ENCODE measurements at places on chromosomes 11 and 22.

GRCh38 chr11:117554601-117555333 lies 227.1 kb downstream of the CEP164 start:
- no peak for DNase-seq

DNA sequence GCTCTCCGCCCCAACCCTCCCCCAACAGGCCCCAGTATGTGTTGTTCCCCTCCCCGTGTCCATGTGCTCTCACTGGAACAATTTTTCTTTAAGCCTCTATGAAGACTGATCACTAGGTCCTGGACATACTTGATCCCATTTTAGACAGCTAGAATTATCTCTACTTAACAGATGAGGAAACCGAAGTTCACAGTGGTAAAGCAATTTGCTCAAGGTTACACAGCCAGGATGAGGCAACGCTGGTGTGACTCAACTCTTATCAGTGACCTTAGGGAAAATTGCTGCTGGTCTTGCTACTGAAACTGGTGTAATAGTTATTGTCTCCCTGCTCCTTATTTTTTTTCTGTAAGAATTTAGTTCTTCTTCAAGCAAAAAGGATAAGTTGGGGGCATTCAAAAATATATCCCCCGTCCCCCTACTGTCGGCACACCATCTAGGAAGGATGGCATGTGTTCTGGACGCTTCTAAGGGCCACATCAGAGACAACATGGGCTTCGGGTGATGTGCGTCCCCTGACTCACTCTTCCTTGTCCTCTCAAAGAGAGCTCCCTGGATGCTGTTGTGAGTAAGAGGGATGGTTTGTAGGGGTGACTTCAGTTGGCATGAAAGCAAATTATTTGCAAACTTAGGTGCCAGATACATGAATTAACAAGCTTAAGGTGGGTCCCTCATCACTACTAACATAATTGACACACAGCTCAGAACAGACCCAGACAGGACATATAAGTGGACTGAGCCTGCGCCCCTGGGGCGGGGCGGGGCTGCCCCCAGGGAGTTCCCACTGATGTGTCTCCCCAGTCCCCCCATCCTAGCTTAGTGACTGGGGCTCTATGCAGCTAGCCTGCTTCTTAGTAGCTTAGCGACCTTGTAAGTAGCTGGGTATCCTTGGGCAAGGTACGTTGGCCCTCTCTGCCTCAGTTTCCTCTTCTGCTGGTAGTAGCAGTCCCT lies 23.6 kb upstream of the ALX4 start:
- no peak for DNase-seq

- no peak for DNase-seq
Observed at GRCh38 chr11:127345819-127346459, 345.4 kb upstream of the KIRREL3 start.

GRCh38 chr11:9498457-9499078 lies 37.8 kb downstream of the ZNF143 start:
- no peak for DNase-seq

DNA sequence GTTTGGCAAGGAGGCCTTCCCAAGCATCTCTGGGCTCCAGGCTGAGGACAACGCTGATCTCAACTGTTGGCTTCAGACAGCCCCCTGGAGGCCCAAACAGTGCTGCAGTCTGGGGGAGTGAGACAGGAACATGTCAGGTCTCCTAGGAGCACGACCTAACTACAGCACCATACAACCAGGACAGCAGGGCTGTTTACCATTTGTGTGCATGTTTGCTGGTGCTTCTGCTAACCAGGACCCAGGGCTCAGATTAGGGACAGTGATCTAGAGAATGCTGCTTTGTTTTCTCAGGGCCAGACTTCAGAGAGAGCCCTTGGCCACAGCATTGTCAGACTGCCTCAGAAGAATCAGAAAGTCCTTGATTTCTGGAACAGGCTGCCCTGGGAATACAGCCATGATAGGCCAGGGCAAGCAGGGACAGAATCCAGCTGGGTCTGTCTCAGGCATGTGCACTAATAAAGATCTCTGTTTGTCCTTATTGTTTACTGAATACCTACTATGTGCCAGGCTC lies 126.5 kb downstream of the VPREB1 start:
- no peak for DNase-seq

GRCh38 chr11:87432022-87432421 lies 394.3 kb downstream of the TMEM135 start:
- no peak for DNase-seq

GRCh38 chr11:67534070-67534679 lies 10.9 kb upstream of the CABP2 start:
- no peak for DNase-seq

DNA sequence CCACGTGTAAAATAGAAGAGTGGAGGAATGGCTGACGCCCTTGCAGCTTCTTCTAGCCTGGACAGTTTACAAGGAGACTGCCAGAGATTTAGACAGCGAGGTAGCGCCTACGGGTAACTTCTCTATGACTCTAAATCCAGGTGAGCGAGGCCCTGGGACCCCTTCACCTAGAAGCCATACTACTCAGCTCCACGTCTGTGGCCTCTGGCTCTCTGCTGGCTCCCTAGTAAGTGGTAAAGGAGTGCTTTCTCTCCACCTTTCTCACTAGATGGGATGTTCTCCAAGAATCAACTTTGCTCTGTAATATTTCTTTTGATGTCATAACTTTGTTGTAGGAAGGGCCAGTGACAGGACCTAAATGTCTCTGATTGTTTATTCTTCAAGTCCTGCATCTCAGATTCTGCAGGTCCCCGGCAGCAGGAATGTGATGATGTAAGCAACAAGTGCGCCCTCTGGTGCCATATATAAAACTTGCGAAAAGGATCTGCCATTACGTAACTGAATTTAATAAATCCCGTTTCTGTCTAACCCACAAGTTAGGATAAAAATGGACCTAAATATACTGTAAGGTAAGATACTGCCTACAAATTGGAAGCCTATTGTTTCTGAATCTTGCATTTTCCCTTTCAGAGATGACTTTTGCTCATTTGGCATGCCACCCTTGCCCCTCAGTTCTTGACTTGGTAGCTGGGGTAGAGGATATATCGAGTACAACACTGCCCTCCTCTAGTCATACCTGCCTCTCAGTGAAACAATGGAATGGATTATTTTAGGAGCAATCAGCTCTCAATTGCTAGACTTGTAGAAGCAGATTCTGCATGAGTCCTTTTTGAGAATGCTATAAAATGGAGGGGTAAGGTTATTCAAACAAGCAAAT lies 11.0 kb upstream of the PTPN5 start:
- DNase-seq: no peak
